Left ventricle myocardium superior (tissue), 1 donor: ENCODE measurements at places on chromosomes 16 and 17. TPM values are rescaled to one million over a fixed set of nuclear protein-coding genes. Genes with fewer than 3 reads are reported as not detected.
A peak's percentile ranks its signal among the peaks of the same experiment; 100 is the strongest.

Gene PIK3R5
- total RNA-seq: 2.5 TPM

Gene PPY
- total RNA-seq: not detected

Gene OR1F1
- total RNA-seq: not detected

Gene CTRB2
- not detected for total RNA-seq

Gene SCGB1C2
- total RNA-seq: not detected

DNA sequence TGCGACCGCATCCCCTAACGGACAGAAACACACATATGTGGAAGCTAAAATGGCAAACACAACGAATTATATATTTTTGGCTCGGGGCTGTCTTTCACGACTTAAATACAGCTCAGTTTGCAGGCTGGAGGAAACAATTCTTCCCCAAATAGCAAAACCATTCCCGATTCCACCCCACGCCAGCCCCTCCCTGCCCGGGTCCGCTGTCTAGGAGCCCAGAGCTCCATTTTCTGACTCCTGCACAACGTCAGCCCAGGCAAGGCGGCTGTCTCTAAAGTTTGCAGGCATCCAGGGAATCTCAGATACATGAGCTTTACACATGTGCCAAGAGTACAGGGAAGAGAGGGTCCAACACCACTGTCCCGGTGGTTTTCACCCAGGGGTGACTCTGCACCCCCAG, 110.5 kb downstream of the ADCY9 start:
- DNase-seq: no peak

- no peak for DNase-seq
Observed at GRCh38 chr16:28575446-28576109, 21.3 kb downstream of the SULT1A2 start.

DNA sequence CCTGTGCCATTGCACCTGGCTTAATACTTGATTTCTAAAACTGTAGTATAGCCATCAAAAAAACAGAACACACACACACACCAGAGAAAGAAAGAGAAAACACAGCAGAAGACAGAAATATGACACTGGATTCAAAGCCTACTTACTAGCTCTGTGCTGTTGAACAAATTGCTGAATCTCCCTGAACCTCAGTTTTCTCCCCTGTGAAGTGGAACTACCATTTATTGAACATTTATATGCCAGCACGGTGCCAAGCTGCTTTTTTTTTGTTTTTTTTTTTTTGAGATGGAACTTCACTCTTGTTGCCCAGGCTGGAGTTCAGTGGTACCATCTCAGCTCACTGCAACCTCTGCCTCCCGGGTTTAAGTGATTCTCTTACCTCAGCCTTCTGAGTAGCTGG, 13.2 kb upstream of the ALOX12B start:
- DNase-seq: no peak

GRCh38 chr17:82775001-82775823, 23.3 kb downstream of the TBCD start:
- peak; percentile 85 for DNase-seq

- DNase-seq: no peak
Observed at GRCh38 chr17:13598353-13599167, 3.2 kb downstream of the HS3ST3A1 start.

GRCh38 chr16:78895681-78896080, 704.9 kb downstream of the MAF start:
- DNase-seq: no peak

GRCh38 chr17:80624864-80625263, 80.2 kb downstream of the RPTOR start:
- DNase-seq: no peak

DNA sequence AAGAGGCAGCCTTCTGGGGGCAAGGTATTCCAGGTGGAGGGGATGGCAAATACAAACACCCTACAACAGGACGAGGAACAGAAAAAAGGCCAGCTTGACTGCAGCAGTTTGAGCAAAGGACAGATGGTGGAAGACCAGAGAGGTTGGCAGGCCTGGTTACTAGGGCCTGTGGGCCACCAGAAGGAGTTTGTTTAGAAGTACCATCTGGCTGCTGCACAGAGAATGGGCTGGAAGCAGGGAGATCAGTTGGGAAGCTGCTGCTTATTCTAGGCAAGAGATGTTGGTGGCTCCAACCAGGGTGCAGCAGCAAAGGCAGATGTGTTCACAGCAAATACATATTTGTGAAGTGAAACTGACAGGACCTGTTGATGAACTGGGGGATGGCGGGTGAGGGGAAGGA, 2.9 kb upstream of the YPEL2 start:
- DNase-seq: no peak

- DNase-seq: no peak
Observed at GRCh38 chr16:50722405-50722737, 19.5 kb upstream of the CYLD start.

- DNase-seq: no peak
Observed at GRCh38 chr16:78285437-78285922, 186.0 kb downstream of the WWOX start.

GRCh38 chr17:49291929-49292328, 61.3 kb upstream of the PHOSPHO1 start:
- no peak for DNase-seq
